ENCODE measurements at places on chromosomes 3 and 15.

DNA sequence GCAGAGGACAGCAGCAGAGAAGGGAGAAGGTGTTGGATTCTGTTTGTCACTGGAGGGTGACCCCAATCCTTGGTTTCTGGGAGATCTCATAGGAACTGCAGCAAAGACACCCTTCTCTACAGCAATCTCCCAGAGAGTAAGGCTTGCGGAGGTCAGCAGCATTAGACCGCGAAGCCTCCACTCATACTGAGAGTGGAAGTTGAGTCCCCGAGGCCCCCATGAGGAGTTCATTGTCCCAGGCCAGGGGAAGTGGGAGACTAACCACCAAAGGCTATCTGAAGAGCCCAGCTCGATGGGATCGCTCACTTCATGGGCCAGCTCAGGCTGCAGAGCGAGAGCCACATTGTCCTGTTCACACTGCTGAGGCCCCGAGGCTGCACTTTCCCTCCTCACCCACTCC, 44.6 kb downstream of the GLDN start:
- no peaks in the 10 kb centered on the region for H3K27me3 ChIP-seq
- H3K27ac ChIP-seq: no peak overlapping the region
- no peaks in the 10 kb centered on the region for H3K4me1 ChIP-seq
- H3K4me3 ChIP-seq: no peak overlapping the region

DNA sequence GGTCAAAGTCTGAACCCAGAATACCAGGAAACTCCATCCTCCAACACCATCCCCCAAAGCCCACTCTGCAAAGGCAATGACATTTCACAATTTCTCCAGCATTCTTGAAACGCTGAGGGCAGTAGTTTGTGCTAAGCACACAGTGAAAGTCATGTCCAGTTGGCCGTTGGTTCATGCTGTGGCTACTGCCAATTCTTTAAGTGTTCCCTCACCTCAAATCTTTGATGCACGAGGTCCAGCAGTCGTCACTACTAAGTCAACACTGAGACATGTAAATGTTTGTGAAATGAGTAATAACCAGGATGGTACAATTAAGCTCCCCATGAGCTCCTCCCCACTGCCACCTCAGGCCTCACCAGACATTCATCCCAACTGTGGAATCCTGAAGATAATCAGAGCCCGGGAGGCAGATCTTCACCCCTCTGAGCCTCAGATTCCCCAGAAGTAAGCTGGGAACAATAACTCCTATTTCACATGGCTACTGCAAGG, 7.0 kb downstream of the SUCLG2 start:
- no peaks in the 10 kb centered on the region for H3K27me3 ChIP-seq
- no peak for DNase-seq
- H3K4me1 ChIP-seq: peaks cover 16% of the 10 kb centered on the region
- no peak overlapping the region for H3K4me3 ChIP-seq
- H3K36me3 ChIP-seq: no peaks in the 10 kb centered on the region

DNA sequence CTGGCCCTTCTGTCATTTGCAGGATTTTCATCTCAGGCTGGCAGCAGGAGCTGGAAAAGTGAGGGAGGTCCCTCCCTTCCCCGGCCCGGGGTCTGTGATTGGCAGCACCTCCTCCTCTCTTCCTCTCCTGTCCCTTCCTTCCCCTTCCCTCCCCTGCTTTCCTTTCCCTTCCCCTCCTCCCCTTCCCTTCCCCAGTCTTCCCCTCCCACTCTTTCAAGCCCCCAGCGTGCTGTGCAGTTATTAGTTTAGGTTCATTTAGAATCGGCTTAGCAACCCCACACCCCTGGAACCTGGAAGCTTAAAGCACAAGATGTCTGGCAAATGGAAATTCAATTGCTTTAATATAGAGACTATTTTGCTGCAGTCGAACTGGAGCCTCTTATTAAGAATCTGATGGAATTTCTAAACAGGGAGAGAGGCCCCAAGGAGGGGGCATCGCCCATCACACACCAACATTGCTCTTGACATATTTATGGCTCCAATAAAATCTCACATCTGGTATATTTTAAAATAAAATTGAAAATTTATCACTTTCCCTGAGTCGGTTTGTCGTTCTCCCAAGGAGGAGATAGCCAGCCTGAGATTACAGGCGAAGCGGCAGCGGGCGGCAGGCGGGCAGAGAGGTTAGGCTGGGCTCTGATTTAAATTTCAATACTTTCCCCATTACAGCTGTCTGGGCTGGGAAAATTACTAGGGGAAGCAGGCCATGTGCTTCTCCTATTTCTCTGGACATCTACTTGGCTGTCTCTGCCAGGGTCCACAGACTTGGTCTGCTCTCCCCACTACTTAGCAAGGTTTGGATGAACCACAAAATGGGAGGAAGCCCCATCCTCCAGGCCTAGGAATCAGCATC, 98.9 kb downstream of the LINGO1 start:
- H3K4me1 ChIP-seq: no peaks in the 10 kb centered on the region
- no peak overlapping the region for H3K4me3 ChIP-seq
- H3K27ac ChIP-seq: no peak overlapping the region

GRCh38 chr3:8488411-8488810, 13.2 kb upstream of the LMCD1 start:
- H3K4me1 ChIP-seq: peaks cover 15% of the 10 kb centered on the region
- no peak overlapping the region for H3K27ac ChIP-seq
- no peak overlapping the region for H3K4me3 ChIP-seq
- H3K27me3 ChIP-seq: no peaks in the 10 kb centered on the region
- H3K36me3 ChIP-seq: no peaks in the 10 kb centered on the region

GRCh38 chr3:64063207-64063982, 40.1 kb upstream of the PSMD6 start:
- no peaks in the 10 kb centered on the region for H3K4me1 ChIP-seq
- H3K27me3 ChIP-seq: no peaks in the 10 kb centered on the region
- no peak overlapping the region for H3K4me3 ChIP-seq
- no peaks in the 10 kb centered on the region for H3K36me3 ChIP-seq
- H3K27ac ChIP-seq: no peak overlapping the region

DNA sequence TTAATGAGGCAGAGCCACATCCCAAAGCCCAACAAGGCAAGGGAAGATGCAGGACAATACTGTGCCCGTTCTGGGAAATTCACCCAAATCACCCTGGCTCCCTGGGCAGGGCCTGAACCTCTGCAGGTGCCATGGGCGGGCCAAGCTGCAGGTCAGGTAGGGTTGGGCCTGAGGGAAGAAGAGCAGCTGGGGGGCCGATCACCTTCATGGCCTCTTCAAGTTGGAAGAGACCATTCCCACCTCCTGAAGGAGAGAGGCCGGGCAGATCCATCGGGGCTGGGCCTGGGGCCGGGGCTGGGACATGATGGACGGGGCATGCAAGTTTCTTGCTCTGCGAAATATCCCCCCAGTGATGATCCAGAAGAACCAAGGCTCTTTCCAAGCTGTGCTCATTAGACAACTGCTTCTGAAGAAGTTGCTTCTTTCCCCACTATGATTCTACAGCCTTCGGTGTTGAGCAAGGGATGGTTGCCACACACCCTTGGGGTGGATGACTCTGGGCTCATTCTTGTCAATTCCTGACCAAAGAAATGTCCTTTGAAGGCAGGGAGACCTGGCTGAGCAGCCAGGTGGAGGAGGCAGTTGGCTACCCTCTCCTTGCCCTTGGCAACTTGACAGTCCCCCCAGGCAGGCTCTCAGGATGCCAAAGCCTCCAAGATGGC, 38.2 kb downstream of the KLHL25 start:
- H3K27me3 ChIP-seq: no peaks in the 10 kb centered on the region
- peaks cover 7% of the 10 kb centered on the region for H3K4me1 ChIP-seq
- DNase-seq: no peak
- H3K4me3 ChIP-seq: no peak overlapping the region

DNA sequence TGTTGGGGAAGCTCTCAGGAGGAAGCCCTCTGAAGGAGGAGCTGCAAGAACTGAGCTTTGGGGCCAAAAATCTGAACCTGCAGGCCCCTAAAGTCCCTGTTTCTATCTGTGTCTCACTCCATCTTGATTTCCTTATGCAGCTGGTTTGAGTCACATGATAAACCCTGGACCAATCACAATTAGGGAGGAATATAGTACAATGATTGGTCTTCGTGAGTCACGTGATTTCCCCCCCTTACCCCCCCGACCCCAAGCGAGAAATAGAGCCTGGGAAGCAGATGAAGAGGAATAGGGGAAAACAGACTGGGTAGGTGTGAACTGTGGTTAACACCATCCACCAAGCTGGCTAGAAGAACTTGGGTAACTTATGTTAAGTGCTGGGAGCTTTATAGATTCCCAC, 12.9 kb downstream of the CRABP1 start:
- no peak overlapping the region for H3K4me3 ChIP-seq
- no peaks in the 10 kb centered on the region for H3K36me3 ChIP-seq
- H3K27me3 ChIP-seq: no peaks in the 10 kb centered on the region
- H3K27ac ChIP-seq: no peak overlapping the region
- DNase-seq: no peak

DNA sequence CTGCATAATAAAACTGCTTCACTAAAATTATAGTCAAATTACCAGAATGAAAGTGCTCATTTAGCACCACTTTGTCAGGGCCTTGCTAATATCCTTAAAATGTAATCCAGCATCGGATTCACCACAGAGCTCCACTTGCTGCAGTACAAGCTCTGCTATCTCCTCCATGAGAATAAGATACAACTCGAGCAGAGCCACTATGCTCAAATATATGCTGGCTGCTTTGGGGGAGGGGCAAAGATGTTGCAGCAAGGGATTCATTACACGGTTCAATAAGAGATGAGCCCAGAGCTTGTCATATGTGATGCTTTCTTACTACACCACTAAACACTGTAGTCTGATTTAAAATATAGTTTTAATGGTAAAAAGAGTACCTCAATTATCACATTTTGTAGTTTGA, 72.2 kb downstream of the DLG1 start:
- no peak overlapping the region for H3K4me3 ChIP-seq
- peaks cover 17% of the 10 kb centered on the region for H3K4me1 ChIP-seq
- no peaks in the 10 kb centered on the region for H3K36me3 ChIP-seq
- no peaks in the 10 kb centered on the region for H3K27me3 ChIP-seq

DNA sequence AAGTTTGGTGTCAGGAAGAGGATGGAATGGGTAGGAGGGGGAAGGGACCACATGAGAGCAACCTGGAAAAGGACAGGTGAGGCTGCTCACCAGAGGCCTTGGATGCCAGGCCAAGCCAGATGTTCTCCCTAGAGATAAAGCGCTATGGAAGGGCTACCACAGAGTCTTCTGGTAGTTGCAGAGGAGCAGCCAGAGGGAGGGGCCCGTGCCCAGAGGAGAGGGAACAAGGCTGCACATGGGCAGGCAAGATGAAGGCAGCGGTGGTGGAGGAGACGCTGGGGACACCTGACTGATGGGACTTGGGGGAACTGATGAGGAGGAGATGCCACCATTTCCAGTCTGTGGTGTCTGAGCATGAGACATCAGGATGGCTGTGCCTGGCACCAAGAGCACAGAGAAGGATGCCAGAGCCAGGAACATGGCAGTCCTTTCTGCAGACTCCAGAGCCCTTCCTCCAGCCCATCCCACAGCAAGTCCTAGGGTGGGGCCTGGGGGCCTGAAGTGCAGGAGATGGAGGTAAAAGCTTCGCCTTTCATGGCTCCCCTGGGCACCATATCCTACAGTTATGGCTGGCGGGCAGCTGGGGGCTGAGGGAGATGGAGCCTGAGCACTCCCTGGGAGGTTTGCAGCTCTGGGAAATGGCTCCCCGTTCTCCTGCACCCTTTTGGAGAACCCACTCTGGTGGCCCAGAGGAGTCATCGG, 103.0 kb downstream of the ETFA start:
- H3K27ac ChIP-seq: no peak overlapping the region
- H3K27me3 ChIP-seq: no peaks in the 10 kb centered on the region
- H3K4me1 ChIP-seq: no peaks in the 10 kb centered on the region
- H3K4me3 ChIP-seq: no peak overlapping the region
- peaks cover 18% of the 10 kb centered on the region for H3K36me3 ChIP-seq
- no peak for DNase-seq

DNA sequence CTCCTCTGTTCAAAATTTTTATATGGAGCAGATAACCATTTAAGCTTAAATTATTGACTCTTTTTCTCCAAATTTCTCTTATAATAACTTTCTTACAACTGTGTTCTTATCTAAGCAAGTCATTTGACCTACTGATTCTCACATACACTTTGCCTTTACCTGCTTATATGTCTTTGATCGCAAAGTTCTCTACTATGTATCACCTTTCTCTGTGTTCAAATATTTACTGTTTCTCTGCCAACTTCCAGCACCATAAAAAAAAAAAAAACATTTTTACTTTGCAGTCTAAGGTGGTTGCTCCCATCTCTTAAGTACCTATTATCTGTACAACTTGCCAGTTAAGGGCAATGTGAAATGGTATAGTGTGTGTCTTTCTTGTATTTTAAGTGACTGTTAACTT, 100.8 kb upstream of the DPH6 start:
- H3K4me3 ChIP-seq: no peak overlapping the region
- no peaks in the 10 kb centered on the region for H3K4me1 ChIP-seq
- no peak overlapping the region for H3K27ac ChIP-seq
- no peaks in the 10 kb centered on the region for H3K27me3 ChIP-seq
- DNase-seq: no peak

- H3K4me1 ChIP-seq: no peaks in the 10 kb centered on the region
- H3K27ac ChIP-seq: no peak overlapping the region
- DNase-seq: no peak
- H3K36me3 ChIP-seq: no peaks in the 10 kb centered on the region
- H3K4me3 ChIP-seq: no peak overlapping the region
Observed at GRCh38 chr3:73536336-73536895, 88.3 kb downstream of the PDZRN3 start.

GRCh38 chr3:194139071-194139813, 3.3 kb downstream of the HES1 start:
- peak overlapping the region; percentile 80 for H3K27ac ChIP-seq
- no peaks in the 10 kb centered on the region for H3K36me3 ChIP-seq
- peak; percentile 63 for DNase-seq

DNA sequence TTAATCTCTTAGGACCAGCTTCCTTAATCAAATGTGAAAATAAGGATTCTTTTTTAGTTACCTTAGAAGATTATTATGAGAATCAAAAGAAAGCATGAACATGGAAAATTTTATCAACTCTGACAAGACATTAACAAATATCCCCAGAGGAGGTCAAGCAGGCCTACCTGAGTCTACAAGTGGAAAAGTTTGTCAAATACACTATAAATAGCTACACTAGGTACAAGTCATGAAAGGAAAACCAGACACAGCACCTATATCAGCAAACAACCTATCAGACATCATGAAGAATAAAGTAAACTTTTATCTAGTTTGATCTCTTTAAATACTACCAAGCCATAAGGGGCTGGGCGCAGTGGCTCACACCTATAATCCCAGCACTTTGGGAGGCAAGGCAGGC, 126.1 kb downstream of the MAGI1 start:
- DNase-seq: no peak
- H3K36me3 ChIP-seq: no peaks in the 10 kb centered on the region
- no peaks in the 10 kb centered on the region for H3K4me1 ChIP-seq
